Stimulated activated CD8-positive, alpha-beta memory T cell treated with anti-CD3 and anti-CD28 coated beads, Interleukin-4, amount 100 ng/mL, for 1 hour (primary cell): ENCODE measurements at places on chromosomes 2 and 18.

DNA sequence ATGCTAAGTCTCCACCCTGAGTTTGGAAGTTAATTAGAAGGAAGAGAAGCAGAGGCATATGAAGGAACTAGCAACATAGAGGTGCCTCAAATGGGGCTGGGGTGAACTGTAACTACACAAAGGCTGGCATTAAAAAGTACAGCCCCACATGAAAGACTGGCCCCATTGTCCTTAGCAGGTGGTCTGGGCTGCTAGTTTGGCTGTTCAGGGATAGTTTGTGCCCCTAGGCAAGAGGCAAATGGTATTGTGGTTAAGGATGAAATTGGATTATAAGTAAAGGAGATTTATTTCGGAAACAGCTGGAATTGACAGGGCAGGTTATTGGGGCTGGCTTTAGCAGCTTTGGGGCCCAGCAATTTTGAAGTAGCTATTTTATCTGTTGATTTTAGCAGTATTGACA lies 365.7 kb upstream of the TNP1 start:
- no peak for DNase-seq

- no peak for DNase-seq
These were observed 4.2 kb upstream of the EN1 start for GRCh38 chr2:118851650-118852049.

- no peak for DNase-seq
These were observed 16.9 kb downstream of the EIF5B start for GRCh38 chr2:99354070-99354469.

DNA sequence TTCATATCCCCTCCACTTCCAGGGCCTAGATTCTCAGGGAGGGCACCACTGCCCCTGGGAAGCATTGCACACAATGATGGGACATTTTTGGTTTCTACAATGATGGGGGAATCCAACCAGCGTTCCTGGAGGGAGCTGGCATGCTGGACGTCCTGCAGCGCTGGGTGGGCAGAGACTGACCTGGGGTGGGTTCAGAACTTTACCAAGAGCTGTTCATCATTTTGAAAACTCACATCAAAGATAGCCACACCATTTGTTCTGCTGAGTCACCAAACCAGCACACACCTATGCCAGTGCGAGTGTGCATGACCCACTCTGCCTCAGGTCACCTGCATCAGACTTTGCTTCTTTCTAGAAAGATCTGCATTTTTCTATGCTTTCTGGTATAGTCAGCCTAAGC lies 14.1 kb upstream of the ARMC9 start:
- DNase-seq = no peak
